ENCODE measurements at places on chromosomes 3 and 15.

- DNase-seq, result no peak
These were observed 30.6 kb downstream of the CRTAP start for GRCh38 chr3:33144433-33144832.

- DNase-seq, result no peak
These were observed 343.9 kb upstream of the TPM1 start for GRCh38 chr15:62698646-62699045.

DNA sequence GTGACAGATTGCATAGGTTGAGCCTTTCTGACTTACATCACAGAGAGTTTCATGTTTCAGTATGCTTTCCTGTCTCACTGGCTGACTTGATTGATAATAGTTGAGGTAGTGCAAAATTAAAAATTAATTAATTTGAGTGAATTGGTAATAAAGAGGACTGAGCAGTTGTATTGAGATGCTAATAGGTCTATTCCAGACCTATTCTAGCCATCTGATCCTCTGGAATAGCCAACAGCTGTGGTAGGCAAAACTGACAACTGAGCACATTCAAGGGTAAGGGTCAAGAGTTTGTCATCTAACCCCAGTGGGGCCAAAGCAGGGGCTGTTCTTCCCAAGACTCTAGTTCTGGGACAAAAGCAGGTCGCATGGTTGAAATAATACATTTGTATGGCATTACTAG, 132.4 kb downstream of the EPHA3 start:
- no peak for DNase-seq

DNA sequence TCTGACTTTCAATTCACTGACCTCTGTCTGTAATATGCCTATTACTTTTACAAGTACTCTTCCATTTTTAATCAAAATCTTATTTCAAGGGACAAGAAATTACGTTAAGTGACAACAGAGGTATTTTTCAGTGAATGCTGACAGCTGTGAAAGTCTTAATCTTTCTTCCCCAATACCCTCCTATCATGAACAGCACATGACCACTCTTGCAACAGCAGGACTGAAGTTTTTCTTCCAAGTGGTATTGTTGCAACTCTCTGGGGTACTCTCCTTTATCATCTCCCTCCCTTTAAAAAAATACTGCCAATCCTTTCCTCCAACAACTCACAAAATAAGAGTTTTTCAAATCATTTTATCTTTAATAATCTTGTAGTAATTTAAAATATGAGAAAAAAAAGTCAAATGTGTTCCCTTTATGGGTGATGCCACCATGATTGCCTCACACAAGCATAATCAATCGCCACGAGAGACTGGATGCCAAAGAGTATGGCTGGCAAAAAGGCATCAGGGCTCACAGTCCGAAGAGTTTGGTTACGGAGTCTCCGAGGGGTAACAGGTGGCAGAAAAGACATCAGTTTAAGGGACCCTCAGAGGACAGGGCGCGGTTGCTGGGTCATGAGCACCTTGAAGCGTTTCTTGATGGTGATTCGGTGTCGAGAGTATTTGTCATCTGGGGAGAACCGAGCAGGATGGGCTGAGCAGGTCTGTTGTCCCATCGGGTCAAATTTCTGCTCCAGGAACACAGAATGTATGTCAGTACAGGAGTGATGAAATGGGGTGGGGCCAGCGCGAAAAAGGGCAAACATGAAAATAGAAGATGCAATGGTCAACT, 1.3 kb downstream of the NOP10 start:
- no peak for DNase-seq

All from NCI-H345 (cell line).